Effector CD4-positive, alpha-beta T cell (primary cell): ENCODE measurements at places on chromosomes 12 and 14.

- no peak for DNase-seq
These were observed 14.4 kb upstream of the TUNAR start for GRCh38 chr14:95862243-95862642.

DNA sequence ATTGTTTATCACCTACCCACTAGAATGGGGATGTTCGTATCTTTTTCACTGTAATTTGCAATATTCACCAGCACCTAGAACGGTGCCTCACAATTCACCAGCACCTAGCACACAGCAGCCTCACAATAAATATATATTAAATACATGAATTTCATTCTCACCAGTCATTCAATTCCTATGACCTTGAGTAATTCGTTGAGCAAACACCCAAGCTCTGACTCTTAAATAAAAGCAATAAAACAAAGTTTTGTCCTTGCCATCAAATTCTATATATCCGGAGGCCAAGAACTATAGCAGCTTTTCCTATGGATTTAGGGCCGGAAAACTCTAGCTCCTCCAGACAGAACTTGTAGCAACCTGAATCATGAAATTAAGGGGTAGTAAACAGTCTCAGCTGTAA is 981 bp downstream of the VTI1B start:
- no peak for DNase-seq

DNA sequence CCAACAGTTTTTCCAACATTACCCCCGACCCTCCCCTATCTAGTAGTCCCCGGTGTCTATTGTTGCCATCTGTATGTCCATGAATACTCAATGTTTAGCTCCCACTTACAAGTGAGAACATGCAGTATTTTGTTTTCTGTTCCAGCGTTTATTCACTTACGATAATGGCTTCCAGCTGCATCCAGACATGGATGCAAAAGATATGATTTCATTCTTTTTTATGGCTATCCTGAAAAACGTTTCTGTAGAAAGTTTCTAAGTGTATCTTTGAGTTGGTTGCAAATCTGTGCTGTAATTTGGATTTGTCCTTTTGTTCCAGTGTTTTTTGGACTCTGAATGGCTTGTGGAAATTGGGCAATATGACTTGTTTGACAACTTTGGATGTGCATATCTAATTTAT is 11.7 kb downstream of the SP1 start:
- no peak for DNase-seq

GRCh38 chr14:65339866-65340265 is 72.7 kb upstream of the FUT8 start:
- DNase-seq: no peak

DNA sequence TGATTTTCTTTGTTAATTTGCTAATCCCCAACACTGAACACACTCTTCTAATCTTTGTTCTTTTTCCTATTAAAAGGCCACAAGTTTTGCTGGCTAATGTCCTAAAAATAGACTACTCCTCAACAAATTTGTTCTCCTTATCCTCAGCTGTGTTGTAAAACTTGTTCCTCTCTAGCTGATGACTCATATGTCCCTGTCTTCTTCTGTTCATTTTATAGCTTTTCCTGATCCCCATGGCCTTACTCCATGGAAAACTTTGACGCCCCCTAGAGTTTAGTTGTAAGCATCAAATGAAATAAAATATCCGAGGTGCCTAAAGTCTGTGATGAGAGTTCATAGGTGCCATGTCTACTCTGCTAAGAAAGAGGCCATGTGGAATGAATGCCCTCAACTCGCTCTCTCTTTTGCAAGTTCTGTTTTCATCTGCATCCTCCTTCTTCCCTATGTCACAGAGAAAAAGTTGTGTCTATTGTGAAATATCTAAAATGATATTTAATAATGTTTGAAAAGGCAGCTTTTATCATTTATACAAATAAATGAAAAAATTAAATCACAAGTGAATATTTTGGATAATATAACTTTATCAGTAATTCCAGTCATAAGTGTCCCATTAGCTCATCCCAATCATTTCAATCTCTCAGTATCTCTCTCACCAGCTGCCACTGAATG is 237.9 kb downstream of the IPO8 start:
- no peak for DNase-seq

- no peak for DNase-seq
These were observed 164.5 kb downstream of the KIF26A start for GRCh38 chr14:104302794-104303405.

GRCh38 chr12:22340143-22340542 is 5.6 kb upstream of the ST8SIA1 start:
- no peak for DNase-seq

- DNase-seq: no peak
These were observed at the start of gene ADAMTS20 for GRCh38 chr12:43551971-43552559. Gene ADAMTS20 (minus strand): TSS chr12:43552203. CDS start chr12:43551921, 282 bp downstream.

DNA sequence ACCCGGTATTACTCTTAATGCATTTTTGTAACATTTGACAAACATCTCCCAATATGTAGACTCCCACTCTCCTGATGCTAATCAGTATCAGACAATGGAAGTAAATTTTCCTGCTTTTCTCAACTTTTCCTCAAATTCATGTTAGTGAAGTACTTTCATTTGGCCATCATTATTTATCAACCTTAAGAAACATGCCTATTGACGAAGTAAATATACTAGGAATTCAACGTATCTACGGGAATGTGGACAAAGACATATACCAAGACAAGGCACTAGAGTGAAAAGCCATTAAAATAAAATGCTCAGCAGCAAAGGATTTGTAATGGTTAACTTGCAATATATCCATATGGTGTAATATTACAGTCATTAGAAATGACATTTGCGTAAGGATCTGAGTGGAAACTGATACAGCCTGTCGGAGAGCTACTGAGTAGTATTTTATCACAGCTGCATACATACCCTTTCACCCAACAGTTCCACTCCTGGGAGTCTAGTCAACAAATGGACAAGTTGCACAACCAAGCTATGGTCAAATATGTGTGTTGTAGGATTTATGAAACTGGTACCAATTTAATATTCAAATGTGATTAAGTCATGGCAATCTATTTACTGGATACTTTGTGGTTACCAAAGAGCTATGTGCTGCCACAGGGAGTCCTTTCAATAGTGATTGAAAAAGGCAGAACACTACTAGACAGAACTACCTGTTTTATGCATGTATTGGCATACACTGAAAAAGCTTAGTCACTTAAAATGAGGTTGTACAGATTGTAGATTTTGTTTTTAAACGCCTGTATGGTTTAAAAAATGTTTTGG is 26.5 kb downstream of the NUDT4 start:
- no peak for DNase-seq

GRCh38 chr12:127381043-127381668 is 885.8 kb upstream of the TMEM132C start:
- DNase-seq: no peak

DNA sequence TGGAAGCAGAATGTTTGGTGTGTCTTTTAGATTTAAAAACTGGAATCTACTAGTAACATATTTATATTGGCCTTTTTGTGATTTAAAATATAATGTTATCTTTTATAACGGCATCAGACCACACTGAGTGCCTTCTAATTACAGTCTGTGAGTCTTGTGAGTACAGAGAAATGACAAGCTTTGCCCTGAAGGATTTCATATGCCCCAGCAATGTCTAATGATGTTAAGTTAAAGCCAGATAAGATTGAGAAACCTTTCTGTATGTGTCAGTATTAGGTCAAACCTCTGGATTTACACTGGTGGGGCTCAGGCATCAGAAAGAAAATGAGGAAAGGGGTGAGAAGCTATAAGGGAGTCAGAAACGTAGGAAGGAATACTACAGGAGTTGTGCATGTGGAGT is 25.2 kb downstream of the PLEKHA5 start:
- DNase-seq: no peak

DNA sequence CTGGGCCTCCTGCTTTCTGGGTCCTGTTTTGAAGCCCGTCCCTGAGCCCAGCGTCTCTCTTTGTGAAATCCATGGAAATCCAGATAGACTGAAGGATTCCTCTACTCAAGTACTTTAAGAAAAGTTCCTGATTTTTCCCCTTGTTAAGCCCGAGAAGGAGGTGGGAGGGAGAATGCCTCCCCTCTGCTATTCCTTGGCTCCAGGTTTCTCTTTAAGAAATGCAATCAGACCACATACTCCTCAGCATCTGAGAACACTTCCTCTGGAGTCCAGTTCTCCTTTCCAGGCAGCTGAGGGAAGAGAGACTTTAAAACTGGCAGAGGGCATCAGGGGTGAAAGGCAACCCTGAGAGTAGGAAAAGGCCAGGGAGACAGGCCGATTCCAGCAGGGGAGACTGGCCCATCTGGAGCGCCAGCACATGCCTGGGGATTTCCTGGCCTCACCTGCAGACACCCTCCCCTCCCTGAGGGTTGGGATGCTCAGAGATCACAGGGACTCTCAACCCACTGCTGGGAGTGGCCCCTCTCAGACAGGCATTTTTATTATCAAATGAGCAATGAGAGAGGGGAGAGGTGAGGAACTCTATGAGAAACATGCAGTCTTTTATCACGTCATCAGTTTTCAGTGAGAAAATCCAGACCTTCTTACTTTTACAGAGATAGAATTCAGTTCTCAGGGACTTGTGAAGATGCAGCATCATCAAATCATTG is 2.0 kb upstream of the EMP1 start:
- no peak for DNase-seq

DNA sequence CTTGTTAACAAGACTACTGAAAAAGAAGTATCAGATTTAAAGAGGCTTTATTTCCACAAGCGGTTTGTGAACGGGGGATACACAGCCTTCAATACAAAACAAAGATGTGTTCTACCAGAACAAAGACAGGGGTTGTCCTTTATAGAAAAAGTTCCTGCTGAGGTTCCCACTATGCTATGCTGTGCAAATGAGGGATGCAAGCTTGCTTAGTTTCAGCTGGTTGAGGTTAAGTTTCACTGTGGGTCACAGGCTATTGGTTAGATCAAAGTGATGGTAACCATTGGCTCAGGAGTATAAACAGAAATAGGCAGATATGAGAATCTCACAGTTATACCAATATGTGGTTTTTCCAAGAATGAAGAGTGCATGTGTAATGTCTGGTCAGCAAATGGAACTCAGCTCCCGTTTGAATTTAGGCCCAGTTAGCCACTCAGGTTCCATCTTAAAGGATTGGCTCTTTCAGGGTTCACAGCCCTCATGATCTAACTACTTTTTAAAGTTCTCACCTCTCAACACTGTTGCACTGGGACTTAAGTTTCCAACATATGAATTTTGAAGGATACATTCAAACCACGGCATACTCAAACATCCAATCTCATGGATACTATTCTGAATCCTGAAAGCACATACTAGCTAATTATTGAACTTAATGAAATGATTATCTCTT is 215.4 kb upstream of the DCN start:
- DNase-seq: no peak

DNA sequence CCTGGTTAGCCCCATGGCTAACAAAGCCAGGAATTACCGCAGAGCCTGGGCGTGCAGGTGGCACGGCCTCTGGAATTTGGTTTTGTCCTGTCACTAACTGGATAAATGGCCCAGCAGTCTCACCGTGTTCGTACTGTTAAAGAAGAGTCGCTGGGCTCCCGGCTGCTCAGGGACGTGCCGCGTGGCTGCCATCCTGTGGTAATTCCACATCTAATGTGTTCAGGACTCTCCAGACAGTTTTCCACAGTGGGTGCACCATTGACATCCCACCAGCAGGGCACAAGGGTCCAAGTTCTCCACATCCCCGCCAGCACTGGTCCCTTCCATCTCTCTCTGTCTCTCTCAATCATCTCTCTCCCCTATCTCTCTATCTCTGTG is 19.6 kb downstream of the NOC4L start:
- DNase-seq: no peak

DNA sequence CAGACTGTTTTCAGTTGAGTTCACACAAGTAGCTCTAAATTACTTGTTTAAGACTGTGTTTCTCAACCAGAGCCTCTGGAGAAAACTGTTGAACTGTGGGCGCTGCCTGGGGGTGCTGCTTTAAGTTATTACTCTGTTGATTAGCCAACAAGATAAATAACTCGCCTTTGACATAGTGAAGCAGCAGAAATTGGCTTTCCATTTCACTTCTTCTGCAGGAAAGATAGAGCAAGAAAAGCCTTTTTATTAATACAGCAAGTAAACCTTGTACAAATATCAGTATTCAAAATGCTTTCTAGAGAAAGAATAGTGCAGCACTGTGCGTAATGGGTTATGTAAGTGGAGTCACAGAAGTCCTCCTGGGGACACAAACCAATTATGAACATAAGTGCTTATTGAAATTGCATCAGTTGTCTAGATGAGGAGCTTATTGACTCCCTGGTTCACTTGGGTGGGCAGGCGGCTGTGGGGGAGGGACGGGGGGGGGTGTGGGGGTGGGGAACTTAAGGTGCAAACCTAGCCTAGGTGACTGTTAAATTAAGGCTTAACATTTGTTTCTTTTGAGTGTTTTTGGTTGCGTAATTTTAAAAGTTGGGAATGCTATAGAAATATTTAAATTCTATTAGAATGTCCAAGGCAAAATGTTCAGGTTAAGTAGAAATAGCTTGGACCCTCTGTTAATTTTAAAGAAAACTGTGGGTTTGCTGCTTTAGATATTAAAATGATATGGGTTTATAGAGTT is 6.3 kb downstream of the FRS2 start:
- DNase-seq: no peak

- no peak for DNase-seq
These were observed 126.6 kb downstream of the LLPH start for GRCh38 chr12:66003951-66004350.

GRCh38 chr12:54890339-54890738 is 36.0 kb downstream of the MUCL1 start:
- DNase-seq: no peak

DNA sequence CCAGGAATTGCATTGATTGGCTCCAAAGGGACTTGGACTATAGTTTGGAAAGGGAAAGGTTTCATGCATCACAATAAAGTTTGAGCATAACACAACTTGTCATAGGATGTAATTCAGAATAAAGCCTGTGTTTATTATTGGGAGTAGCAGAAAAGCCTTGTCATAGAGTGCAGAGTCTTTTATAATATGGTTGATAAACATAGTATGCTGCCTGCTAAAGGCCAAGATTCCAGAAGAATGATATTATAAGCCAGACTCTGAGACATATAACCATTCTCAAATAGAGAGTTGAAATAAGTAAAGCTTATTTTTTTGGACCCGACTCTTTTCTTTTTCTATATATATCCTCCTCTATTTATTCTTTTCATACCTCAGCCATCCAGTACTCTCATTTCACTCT is 207.3 kb downstream of the LRIG3 start:
- DNase-seq: no peak

GRCh38 chr14:96275177-96276112 is 19.4 kb downstream of the BDKRB1 start:
- peak; percentile 58 for DNase-seq

GRCh38 chr12:51591016-51591901 is at the start of gene SCN8A:
Gene SCN8A (plus strand): TSS chr12:51591233. CDS start chr12:51662818, 71,585 bp downstream.
- peak; percentile 17 for DNase-seq

GRCh38 chr12:64810831-64811230 is 13.6 kb upstream of the TBC1D30 start:
- DNase-seq: no peak
